ENCODE measurements at places on chromosomes 3 and 15.

GRCh38 chr3:30448450-30449289 is 157.7 kb upstream of the TGFBR2 start:
- no peak for DNase-seq

DNA sequence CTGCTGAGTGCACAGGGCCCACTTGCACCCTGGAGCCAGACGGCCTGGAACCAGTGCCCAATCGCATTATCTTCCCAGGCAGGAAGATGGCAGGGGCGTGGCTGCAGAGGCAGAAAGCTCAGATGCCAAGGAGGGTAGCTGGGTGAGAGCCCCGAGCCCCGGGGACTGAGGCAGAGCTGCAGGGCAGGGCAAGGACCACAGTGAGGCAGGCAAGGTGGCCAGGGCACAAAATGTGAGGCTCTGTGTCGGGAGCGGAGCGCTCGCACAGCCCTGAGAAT is 1.6 kb upstream of the CCDC33 start:
- DNase-seq, result no peak

DNA sequence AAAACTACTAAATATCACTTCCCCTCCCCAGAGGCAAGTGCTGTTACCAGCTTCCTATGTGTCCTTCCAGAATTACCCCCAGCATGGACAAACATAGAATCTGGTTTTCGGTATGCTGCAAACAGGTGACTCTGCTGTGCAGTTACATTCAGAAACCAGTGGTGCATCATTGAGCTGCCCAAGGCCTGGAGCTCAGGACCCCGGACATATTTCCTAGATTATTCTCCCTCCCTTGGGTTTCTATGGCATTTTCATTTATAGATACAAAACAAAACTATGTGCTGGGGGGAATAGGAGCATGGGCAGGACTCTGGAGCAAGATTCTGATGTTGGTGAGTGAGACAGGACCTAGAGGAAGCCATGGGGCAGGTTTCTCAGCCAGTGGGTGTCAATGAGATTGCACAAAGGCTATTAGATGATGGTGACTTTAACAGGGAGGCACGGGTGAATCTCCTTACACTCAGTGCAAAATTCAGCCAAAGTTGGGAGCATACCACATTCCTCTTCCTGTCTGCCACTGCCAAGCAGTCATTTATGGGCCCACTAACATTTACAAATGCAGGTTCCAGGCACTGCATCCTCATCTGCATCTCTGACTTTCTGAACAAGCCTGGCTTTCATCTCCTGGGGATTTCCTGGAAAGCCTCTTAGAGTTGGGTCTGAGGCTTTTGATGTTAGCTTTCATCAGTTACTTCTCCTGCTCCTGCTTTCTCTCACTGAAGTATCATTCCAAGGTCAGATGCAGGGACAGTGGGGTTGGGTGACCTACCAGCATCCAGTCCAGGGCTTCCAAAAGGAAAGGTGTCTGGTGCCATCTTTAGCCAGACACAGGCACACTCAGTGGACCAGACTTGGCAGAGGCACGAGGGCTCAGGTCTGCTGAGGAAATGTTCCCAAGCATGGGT is 44.5 kb downstream of the CMTM7 start:
- no peak for DNase-seq

- DNase-seq, result no peak
Observed at GRCh38 chr15:37112971-37113670, 12.8 kb upstream of the MEIS2 start.

DNA sequence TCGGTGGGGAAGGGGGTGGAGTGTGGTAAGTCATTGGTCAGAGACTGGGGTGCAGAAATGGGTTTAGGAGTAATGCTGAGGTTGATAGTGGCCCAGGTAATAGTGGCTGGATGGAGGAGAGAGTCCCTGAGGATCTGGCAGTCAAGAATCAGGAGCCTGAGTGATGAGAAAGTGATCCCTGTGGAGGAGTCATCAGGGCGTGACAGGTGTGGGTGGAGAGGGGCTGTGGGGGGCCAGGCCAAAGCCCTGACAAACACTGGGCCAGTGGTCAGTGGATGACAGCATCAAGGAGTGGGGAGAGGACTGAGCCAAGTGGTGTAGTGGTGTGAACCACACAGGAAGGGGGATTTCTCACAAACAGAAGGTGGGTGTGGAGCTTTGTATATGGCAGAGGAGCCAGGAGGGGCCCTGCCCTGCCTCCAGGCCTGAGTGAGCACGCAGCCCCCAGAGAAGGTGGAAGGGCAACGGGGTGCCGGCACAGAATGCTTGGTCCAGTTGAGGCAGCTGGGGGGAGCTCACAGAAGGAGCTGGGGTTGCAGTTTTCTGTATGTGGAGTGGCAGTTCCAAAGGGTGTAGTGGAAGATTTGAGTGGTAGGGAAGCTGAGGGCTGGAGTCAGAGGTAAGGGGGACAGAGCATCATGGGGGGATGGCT is 77.1 kb downstream of the SPSB4 start:
- DNase-seq, result peak; percentile 48

DNA sequence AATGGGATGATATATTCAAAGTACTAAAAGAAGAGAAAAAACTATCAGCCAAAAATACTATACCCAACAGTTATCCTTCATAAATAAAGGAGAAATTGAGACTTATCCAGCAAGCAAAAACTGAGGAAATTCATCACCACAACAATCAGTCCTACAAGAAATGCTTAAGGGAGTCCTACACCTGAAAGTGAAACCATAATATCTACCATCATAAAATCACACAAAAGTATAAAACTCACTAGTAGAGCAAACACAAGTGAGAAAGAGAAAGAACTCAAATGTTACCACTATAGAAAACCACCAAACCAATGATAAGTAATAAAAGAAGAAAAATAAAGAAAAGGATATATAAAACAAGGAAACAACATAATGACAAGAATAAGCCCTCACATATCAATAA is 103.6 kb upstream of the NEO1 start:
- no peak for DNase-seq

DNA sequence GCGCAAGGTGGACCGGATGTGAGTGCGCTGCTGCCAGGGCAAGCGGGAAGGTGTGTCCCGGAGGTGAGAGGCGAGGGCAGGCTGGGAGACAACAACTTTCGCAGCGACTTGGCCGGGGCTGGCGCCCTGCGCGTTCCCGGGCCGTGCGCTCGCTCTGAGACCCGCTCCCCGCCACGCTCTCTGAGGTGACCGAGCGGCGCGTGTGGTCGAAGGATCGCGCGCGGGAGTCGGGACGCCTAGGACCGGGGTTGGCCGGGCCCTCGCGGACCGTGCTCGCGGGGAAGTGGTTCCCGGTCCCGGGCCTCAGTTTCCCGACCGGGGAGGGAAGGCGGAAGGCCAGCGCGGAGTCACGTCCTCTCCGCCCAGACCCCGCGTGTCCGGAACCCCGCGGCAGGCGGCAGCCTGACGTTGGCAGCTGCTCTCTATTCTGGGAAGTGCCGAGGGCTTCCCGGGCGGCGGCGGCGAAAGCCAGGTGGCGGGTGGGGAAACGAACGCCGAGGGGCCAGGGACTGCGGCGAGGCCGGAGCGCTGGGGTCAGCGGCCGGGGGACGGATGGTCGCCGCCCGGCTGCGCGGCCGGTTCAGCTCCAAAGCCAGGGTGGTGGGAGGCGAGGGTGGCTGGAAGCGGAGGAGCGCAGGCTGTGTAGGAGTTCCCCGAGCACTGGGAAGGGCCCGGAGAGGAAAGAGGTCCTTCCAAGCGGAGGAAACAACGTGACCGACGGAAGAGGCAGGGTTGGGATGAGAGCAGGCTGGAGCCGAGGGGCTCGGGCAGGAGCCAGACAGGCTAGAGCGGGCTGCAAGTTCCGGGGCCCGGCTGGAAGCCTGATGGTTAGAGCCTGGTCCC is 1.0 kb upstream of the IGF2BP2 start:
- DNase-seq, result peak; percentile 82

- no peak for DNase-seq
Observed at GRCh38 chr15:83014205-83014653, 2.8 kb upstream of the C15orf40 start.

GRCh38 chr3:125212091-125212508 is 448 bp downstream of the SLC12A8 start:
- DNase-seq, result no peak

DNA sequence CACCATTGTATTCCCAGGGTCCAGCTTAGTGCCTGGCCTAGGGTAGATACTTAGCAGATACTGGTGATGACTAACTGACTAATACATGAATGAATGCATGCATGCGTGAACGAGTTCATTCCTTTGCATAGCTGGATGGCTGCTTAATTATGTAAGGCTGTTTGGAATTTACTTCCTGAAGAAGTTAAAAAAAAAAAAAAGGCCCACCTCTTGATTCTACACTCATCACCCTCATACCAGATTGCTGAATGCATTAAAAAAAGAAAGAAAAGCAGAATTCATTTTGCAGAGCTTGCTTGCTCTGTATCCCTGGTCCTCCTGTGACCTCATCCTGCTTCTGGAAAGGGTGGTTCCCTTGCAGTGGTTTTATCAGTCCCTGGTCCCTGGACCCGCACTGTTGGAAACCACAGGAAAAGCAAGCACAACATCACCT is 277.6 kb upstream of the CFAP20DC start:
- DNase-seq, result no peak

DNA sequence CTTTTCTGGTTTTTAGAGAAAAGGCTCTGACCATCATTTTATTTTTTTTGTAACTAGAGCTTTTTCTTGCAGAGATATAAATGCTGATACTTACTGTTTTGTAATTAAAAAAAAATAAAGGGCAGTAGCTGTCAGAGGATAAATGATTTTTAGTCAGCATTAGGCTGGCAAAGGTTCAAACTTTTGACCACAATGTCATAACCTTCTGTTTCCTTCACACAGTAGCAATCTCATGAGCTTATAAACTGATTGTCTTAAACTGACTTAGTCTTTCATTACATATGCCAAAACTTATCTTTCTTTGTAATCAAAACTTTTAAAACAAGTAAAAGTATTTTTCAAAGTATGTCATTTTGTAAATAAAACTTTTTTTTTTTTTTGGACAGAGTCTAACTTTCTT is 841.9 kb downstream of the OTOL1 start:
- no peak for DNase-seq

- DNase-seq, result no peak
Observed at GRCh38 chr3:191728186-191728585, 267.2 kb downstream of the PYDC2 start.

DNA sequence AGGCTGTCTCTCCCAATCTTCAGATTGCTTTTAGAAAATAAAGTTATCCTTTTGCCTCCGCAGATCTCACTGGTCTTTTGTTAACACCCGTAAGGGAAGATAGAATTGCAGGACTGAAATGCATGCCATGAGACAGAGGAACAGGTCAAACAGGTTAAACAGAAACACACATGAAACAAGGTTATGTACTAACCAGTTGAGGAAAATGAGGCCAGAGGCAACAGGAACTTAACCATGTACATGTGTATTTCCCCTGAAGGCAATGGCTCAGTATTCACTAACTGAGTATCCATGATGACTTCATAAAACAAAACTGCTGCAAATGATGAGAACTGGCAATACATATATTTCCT is 169.1 kb upstream of the NSMCE3 start:
- DNase-seq, result no peak
